ENCODE measurements at places on chromosomes 13 and 19.

DNA sequence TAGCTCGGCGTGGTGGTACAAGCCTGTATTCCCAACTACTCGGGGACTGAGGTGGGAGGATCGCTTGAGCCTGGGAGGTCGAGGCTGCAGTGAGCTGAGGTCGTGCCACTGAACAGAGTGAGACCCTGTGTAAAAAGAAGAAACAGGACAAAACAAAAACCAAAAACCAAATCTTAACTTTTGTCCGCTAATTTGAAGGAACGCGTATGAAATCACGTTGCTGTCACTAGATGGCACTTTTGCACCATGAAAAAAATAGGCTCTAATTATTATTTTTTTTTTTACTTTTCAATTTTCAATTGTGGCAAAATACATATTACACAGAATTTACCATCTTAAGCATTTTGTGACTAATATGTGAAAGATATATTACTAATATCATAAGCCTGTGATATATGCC, 17.6 kb upstream of the ZNF835 start:
- no peak for DNase-seq

DNA sequence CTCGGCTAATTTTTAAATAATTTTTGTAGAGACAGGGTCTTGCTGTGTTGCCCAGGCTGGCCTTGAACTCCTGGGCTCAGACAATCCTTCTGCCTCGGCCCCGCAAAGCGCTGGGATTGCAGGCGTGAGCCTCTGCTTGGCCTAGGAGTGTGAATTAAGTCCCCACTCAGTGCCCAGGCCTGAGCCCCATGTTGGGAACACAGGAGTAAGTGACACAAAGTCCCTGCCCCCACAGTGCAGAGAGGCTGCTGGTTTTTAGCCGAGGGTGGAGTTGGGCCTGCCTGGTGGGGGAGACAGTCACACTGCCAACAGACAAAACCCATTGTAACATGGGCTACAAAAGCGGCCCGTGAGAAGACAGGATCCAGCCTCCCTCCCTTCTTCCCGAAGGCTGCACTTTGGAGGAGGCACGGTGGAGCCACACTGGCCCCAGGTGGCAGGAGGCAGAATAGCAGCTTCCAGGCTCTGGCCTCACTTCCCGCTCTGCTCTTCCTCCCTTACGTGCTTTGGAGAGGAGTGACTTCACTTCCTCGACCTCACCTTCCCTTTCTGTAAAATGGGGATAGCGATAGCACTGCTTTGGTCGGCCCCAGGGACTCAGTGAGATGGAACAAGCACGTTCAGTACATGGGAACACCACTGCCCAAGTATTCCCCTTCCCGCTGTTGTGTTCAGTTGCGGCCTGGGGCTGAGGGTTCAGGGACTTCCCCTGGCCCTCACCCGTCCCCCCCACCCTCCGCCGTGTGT, 15.2 kb upstream of the EHD2 start:
- DNase-seq = peak; percentile 84

DNA sequence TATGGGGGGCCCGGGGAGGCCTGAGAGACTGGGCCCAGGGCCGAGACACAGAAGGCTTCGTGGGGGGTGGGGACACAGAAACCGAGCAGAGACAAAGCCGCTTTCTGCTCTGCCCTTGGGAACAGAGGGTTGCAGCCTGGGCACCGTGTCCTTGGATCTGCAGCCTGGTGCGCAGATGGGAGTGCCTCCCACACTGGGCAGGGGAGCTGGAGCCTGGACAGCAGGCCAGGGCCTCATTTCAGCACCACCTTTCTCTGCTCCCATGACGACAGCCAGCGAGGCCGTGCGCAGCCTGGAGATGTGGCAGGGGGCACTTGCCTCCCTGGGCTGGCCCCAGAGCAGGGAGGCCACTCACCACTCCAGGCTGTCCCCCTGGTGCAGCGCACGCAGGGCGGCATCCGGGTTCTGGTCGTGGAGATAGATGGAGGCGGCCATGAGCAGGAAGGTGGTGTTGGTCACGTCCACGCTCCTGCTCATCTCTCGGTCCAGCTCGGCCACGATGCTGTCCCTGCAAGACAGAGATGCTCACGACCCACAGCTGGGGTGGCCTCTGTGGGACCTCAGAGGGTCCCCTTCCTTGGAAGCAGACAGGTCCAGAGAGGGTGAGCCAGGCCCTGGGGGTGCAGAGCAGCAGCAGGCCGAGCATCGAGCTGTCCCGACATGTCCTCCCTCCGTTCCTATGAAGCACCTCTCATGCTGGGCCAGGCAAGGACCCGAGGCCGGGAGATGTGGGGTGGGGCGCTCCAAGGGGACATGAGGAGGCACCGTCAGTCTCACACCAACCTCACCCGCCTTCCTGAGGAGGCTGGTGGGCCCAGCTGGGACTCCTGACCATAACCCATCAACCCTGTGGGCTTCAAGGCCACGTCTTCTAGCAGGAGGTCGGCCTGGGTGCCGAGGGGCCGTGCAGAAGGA, 10.9 kb upstream of the CERS1 start:
- DNase-seq = no peak

- no peak for DNase-seq
Observed at GRCh38 chr13:78610381-78610883, 7.1 kb upstream of the POU4F1 start.

GRCh38 chr13:37446503-37446902, 152.1 kb downstream of the POSTN start:
- no peak for DNase-seq

GRCh38 chr19:5025027-5025426, 56.1 kb downstream of the KDM4B start:
- DNase-seq = no peak

GRCh38 chr19:6772028-6772865, at the start of gene VAV1:
Gene VAV1 (plus strand): TSS chr19:6772708. CDS start chr19:6772808, 100 bp downstream.
- no peak for DNase-seq

- no peak for DNase-seq
Observed at GRCh38 chr19:43337737-43338136, 15.7 kb upstream of the CD177 start.

DNA sequence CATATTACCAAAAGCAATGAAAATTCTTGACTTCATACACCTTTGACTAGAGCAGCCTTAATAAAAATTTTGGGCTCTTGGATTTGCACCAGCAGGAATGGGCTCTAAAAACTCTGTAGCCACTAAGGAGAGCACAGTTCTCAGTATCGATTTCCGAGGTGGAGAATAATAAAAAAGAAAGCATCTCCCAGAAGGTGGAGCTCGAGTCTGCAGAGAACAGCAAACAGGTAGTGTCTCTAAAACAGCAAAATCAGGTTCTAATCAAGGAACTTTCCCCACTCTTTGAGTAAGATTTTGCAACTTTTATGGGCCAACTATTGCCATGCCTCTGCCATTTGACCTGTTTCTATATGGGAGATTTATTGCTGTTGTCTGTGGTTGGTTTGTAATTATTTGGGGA, 258.7 kb upstream of the GPC6 start:
- peak; percentile 11 for DNase-seq

GRCh38 chr13:45700971-45701900, 884 bp upstream of the CBY2 start:
- DNase-seq = no peak

DNA sequence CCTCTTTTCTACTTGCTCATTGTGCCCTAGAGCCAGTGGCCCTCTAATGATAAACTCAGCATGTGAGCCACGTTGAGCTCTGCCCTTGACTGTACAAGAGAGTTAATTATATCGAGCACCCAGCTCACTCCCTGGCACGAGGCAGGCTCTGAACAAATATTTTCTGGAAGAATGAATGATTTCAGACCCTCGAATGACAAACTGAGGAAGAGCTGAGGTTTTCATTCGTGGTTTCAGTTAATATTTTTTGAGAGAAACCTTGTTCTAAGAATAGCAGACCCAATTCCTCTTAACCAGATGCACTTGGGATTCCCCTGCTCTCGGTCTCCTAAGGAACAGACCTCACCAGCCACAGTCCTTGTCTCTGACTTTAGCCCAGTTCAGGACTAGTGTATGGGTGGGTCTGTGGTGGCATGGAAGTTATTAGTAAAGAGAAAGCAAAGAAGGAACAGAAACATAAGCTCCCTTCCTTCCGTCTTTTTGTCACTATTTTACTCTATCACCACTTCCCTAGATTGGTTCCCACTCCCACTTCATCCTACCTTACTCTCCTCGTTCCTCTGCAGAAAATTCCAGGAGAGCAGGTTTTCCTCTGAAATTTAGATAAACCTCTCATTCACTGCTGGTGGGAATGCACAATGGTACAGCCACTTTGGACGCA, 22.1 kb upstream of the WDFY2 start:
- DNase-seq = no peak

DNA sequence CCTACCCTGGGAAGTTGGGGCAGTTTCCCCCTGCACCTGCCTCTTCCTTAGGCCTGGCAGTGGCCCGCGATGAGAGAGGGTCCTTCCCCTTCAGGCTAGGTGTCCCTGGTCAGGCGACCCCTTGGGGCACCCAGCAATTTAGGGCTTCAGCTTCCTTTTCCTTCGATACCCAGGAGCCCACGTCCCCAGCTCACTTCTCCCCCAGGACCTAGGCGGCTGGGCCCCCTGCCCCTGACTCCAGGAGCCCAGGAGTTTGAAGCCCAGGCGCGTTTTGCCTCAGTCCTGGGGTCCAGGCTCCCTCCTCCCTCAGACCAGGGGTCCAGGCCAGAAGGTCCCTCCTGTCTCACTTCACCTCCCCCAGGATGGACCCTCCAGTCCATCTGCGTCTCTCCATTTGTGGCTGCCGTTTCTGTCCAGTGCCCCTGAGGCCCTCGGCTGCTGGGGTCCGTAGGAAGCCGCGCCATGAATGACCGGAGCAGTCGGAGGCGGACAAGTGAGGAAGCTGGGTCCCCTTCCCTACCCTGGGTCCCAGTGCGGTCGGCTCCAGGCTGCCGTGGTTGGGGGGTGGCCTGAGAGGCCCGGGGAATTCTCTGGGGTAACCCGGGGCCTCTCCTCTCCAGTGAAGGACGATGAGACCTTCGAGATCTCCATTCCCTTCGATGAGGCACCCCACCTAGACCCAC, 714 bp downstream of the CCDC106 start:
- DNase-seq = no peak

DNA sequence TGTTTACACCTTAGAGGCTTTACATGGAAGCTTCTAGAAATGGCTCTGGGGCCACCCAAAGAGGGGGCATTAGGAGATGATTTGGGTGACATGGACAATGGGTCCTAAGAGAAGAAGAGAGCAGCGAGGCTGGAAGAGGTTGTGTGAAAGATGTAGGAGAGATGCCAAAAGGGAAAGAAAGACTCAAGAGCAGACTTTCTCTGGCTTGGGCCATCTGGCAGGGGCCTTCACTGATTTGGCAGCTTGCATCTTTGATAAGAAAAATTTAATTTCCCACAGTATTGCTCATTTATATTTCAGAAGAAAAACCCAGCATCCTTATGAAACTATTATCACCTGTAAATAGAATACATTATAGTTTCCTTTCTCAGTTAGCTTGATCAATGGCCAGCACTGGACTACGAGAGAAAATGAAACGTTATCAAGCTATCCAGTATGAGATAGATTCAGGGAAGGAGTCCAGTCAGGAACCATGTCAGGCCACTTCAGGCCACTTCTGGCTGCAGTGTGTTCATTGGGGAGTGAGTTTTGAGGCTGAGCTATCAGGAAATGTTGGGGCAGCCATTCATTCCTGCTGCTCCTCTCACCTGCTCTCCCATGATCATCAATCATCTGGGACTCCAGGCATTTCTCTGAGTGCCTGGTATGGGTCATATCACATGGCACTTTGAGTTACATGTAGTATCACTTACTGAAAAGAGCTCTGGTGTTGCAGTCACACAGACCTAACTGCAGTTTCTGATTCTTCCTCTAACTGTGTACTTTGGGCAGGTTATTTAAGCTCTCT, 10.3 kb downstream of the SCEL start:
- no peak for DNase-seq
